Ammon's horn (tissue), 1 donor: ENCODE measurements at places on chromosomes 3 and 15.

- no peak for DNase-seq
Observed at GRCh38 chr15:27339138-27339537, 368.2 kb downstream of the GABRG3 start.

GRCh38 chr3:123741041-123741511, 143.1 kb downstream of the MYLK start:
- DNase-seq: no peak

DNA sequence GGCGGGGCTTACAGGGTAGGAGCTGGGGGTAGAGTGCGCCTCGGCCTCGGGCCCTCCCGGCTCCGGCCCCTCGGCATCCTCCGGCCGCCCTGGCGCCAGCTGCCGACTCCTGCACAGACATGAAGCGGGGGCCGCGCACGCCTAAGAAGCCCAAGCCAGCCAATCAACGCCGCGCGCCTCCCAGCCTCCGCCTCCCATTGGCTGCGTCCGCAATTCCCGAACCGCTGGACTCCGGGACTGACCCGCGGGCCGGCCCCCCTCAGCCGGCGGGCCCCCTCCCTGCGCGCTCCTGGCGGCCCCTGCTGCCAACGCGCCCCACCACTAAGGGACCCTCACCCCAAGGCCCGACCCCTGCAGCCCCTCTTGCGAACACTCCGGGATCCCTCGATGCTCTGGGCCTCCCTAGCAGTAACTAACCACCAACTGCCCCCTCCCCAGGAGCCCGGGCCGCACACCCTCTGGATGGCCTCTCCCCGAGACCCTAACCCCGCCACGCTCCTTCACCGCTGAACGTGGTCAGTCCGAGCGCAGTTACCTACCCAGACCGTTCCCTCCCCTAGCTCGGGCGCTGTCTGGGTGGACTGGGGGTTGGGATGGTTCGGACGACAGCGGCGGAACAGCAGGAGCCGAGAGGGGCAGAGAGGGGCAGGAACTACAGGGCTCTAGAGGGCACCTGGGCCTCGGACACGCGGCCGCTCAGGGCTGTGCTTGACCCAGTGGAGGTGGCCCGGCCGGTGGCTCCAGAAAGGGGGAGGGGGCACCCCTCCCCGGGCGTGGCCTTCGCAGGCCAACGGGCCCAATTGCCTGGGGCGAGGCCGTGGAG, 5.0 kb downstream of the GATA2 start:
- peak; percentile 66 for DNase-seq

DNA sequence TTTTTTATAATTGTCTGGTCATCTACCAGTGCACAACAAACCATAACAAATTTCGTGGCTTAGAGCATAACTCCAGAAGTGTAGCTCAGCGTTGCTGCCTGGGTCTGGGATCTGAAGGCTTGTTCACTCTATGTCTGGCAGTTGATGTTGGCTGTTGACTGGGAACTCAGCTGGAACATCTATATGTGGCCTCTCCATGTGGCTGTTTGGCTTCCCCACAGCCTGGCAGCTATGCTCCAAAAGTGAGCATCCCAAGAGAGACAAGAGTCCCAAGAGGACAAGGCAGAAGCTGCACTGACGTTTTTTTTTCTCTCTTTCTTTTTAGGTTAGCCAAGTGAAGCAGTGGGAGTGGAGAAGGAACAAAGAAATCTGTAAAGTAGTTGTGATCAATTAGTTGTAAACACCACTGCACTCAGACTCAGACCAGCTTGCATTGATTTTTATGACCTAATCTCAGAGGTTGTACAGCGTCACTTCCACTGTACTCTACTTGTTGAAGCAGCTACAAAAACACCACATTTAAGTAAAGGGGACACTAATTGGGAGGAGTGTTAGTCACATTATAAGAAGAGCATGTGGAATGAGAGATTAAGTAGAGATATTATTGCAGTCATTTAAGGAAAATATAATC, 2.5 kb upstream of the GPR176 start:
- DNase-seq: no peak

DNA sequence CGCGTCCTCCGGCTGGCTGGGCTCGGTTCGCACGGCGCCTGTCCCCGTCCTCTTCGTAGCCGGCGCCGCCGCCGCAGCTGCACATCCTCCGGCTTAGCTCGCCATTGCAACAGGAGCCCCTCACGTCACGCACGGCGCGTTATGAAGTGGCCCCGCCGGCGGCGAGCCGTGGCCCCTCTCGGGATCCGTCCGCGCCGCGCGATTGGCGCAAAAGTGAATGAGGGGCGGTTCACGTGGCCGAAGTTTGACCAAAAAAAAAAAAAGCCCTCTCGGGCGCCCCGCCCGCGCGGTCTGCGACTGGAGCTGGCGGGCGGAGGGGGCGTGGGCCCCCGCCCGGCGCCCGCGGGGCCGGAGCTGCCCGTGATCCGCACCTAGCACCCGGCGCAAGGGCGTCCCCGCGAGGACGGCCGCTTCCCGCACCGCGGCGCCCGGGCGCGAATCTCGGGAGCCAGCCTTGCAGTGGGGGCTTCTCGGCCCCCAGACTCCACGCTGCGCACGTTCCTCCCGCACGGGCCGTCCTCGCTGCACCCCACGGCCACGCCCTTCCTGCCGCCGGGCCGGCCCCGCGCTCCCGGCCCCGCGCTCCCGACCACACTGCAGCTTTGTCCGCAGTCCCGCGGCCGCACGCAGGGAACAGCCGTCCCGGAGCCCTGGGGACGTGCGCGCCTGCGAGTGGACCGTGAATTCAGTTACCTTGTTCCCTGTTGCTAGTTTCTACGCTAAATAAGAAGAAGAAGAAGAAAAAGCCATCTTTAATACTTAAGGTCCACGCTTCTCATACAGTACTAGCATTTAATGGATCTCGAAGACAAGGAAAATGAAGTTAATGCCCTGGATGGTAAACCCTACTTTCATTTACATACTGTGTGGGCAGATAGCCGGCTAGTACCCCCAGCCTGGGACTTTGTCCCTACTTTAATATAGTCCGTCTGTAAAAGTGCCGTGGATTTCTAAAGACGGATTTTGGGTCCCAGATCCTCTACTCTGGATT, at the start of gene CHSY1:
Gene CHSY1, minus strand, starts transcription at position 219 of the 991 bp plus-strand sequence. CDS start 592 bp downstream, outside the sequence.
- peak; percentile 91 for DNase-seq

GRCh38 chr3:32815841-32816438, 1.9 kb upstream of the TRIM71 start:
- no peak for DNase-seq

GRCh38 chr3:120743556-120744195, 1.1 kb downstream of the GTF2E1 start:
- DNase-seq: no peak

- DNase-seq: no peak
Observed at GRCh38 chr15:43900996-43901395, 74.2 kb downstream of the WDR76 start.

- DNase-seq: no peak
Observed at GRCh38 chr3:124763206-124763605, 33.0 kb downstream of the UMPS start.

- no peak for DNase-seq
Observed at GRCh38 chr15:100192097-100193080, 149.4 kb downstream of the ADAMTS17 start.
